ENCODE measurements at places on chromosomes 4 and X.

- DNase-seq = no peak
Measured at GRCh38 chr4:176077561-176077960, 11.9 kb downstream of the WDR17 start.

GRCh38 chrX:124280294-124280902, 52.1 kb upstream of the TEX13D start:
- no peak for DNase-seq

GRCh38 chr4:102428122-102428521, 73.0 kb upstream of the NFKB1 start:
- no peak for DNase-seq

DNA sequence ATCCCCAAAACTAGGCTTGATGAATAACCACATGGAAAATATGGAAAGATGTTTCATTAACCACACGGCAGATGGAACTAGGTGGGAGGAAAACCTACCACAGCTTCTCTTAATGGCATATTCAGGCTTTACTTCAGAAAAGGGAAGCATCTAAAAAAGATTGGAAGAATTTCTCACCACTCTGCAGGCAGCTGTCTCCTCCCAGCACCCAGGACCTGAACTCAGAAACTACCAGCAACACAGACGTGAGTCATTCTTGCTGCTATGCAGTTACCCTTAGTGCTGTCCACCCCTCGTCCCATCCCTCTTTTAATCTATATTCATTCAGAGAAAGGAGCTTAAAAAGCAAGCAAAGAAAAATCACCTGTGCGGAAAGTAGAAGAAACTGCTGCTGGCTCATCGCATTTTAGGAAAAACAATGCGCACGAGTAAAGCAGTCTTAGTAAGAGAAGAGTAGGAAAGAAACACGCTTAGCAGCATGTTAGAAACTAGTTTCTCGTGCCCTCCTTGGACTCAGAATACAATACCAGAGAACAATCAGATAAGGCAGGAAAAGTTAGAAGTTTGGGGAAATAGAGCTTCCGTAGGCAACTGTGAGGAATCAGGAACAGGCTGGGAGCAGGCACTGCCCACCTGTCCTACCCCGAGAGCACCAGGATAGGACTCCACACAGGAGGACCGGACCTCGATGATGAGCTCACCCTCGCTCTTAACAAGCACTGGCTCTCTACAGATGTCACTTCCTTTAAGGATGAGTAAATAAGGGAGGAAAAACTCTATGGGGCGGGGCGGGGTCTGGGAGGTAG, 48.1 kb upstream of the ENPP6 start:
- no peak for DNase-seq

GRCh38 chr4:156884183-156884582, 87.4 kb downstream of the PDGFC start:
- DNase-seq = no peak

DNA sequence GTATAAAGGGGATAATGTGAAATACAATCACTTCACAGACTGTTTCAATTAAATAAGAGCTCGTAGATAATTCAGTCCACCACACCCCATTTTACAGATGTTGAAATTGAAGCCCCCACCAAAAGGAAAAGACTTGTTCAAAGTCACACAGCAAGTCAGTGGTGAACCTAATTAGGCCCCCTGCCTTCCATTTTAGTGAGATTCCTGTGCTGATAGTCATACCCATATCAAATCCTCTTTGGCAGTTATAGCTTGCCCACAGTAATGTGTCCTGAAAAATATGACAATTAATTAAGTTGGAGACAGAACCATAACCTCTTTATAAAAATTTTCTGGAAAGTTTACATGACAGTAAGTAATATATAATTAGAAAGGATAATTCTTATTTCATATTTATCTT, 58.0 kb downstream of the AR start:
- DNase-seq = no peak

GRCh38 chr4:99759346-99759984, 57.2 kb upstream of the DAPP1 start:
- no peak for DNase-seq

DNA sequence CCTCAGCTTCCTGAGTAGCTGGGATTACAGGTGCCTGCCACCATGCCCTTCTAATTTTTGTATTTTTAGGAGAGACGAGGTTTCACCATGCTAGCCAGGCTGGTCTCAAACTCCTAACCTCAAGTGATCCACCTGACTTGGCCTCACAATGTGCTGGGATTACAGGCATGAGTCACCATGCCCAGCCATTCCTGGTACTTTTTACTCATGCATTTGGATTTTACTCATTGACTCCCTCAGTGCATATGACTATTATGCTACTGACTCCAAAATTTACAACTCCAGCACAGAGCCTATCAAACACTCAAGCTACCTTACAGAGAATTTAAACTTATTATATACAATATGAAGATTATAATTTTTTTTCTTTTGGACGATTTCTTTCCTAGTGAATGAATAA, 199.9 kb downstream of the CXXC4 start:
- no peak for DNase-seq

DNA sequence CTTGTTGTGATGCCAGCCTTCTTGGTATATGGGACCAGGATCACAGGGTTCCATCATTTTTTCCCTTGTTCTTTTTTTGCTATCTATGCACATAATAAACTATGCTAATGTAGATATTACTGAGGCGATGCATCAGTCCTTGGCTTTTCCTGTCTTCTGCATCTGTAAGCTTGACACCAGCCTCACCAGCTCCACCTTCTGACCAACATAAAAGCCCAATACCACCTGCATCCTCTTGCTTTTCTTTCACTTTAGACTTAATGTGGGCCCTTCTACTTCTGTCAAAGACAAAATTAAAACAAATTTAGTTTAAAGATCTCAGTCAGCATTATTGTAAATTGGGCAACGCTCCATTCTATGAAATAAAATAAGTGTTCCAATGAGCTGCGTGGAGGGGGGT, 1718.8 kb upstream of the PCDH10 start:
- no peak for DNase-seq

GRCh38 chrX:33138677-33139249, 72.6 kb downstream of the DMD start:
- DNase-seq = no peak

GRCh38 chr4:168667376-168667775, 170.5 kb downstream of the PALLD start:
- DNase-seq = no peak

- peak; percentile 5 for DNase-seq
Measured at GRCh38 chr4:175947117-175947722, 118.4 kb upstream of the WDR17 start.

GRCh38 chr4:8607603-8608481, 15.3 kb downstream of the CPZ start:
- no peak for DNase-seq

DNA sequence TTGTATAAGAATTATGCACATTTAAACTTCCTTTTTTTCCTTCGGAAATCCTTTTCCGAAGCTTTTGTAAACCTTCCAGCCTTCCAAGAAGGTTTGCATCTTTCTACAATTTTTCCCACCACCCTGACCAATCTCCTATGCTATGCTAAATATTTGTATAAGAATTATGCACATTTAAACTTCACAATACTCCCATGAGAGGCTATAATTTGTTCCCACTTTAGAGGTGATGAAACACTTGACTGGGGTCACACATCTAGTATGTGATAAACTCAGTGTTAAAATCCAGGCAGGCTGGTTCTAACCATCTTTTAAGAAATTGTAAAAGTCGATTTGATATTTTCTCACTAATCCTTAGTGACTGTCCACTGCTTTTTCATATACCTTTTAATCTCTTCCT, 22.1 kb downstream of the NUDT6 start:
- DNase-seq = no peak

DNA sequence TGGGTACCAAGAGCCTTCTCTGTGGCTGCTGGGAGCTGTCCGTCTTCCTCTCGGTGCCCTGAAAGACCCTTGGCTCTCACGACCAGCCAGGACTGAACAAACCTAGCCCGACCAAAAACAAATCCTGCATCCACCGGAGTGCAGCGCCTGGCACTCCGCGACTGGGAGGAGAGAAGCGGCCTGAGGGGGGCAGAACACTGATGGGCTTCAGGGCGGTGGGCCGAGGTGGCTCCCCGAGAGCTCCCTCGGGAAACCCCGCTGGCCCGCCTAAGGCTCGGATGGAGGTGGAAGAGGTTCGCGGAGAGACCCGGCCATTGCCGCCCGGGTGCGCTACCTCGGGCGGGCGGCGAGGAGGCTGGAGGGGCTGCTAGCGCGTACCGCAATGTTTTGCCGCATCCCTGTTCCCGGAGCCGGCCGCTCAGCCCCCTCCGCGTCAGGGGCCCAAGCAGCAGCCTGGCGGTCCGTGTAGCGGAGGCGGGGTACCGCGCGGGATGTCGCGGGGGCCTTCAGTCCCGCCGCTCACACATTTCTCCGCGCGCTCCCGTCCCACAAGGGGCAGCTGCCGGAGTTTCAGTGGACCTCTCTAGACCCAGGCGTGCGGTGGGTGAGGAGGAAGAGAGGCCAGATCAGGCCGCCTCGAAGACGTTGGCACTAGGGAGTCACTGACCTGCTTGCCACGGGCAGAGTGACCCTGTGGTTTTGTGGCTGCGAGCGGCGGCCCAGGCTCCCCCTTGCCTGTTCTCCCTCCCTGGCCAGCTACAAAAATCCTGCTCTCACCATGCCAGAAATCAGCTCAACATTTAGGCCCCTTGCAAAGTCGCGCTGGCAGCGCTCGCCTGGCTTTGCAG, 2.2 kb downstream of the SLITRK4 start:
- no peak for DNase-seq

DNA sequence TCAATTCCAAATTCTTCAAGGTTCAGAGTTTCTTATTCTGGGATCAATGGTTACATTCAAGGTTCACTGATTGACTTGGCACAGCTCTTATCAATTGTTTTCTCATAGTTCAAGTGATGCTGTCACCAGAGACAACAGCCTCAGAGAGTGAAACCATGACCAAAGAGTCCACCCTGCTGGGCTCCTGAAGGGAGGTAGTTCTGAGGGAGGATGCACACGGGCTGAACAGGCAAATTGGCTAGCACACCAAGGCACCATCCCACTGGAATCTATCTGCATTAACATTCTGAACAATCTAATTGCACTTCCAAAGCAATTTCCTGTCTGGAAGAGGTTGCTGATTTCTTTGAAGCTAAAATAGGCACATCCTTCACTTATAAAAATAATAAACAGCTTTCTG, 16.6 kb upstream of the GAB1 start:
- no peak for DNase-seq

GRCh38 chrX:20215565-20215964, 51.1 kb downstream of the RPS6KA3 start:
- no peak for DNase-seq

- no peak for DNase-seq
Measured at GRCh38 chr4:1491328-1492141, 85.3 kb upstream of the NKX1-1 start.

GRCh38 chr4:172726001-172726423, 442.6 kb upstream of the GALNT7 start:
- no peak for DNase-seq

GRCh38 chr4:15040916-15041463, 38.7 kb downstream of the CPEB2 start:
- DNase-seq = no peak

GRCh38 chrX:154440623-154441357, 3.2 kb upstream of the FAM50A start:
- DNase-seq = no peak

- DNase-seq = no peak
Measured at GRCh38 chr4:163404580-163404979, 60.9 kb downstream of the NPY5R start.

DNA sequence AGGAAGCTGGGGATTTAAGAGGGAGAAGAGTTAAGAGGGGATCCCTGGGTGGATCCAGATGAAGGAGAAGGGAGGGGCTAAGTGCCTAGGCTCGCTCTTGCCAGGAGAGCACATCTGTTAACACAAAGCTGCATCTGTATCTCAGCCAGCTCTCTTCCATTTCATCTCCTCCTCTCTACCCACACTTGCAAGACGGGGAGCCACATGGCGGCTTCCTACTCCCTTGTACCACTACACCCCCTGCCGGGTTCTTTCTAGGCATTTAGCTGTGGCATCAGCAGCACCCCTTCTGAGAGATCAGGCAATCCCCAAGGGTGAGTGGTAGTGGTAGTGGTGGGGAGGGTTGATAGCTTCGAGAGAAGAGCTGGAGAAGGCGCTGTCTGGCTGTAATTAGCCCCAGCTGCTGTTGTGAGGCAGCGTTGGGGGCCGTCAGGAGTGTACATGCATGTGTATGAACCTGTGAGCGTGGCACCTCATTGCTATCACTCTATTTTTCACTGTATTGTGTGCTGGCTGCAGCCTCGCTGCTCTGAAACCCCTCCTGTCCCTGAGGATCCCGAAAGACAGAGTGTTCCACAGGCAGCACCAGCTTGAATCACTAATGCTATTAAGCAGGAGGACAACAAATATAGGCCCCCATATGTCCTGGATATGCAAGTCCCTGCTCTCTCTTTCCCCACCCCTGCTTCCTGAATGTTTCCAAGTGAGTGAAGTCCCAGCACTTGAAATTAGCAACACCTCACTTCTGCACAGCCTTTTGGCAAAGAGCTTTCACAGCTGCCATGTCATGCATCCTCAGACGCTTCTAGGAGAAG, 73.7 kb downstream of the RTL9 start:
- DNase-seq = no peak

DNA sequence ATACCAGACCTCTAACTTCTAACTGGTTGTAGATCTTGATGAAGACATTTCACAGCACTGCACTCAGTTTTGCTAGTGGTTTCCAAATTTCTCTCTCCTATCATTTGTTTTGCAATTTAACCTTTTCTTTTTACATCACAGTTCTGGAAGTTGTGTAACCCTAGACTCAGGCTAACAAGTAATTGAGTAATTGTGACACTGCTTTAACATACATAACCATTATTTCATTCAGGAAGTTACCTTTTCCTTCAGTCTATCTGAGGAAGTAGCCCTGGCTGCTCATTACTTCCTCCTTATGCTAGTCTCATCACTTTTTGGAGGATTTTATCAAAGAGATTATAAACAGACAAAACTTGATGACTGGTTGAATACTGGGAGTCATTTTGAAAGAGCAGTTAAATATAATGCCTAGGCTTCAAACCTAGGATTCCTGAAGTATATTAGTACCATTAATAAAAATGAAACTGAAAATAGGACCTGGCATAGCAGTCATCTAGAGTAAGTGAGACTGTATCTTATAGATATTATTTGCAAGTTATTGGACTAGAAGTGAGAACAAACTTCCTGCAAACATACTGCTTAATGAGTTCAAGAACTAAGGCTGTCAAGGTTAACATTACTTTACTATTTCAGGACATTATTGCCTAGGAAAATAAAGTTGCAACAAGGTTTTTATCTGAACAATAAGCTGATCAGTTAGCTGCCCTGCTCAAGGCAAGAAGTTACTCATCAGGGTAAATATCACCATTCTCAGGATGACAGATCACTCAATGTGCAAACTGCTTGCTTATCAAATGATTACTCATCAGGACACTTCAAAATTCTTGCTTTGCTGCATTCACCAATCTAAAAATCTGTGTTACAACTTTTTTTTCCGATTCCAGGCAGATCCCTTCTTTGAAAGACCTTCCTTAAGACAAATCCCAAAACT, 25.6 kb upstream of the TEX13C start:
- DNase-seq = no peak

DNA sequence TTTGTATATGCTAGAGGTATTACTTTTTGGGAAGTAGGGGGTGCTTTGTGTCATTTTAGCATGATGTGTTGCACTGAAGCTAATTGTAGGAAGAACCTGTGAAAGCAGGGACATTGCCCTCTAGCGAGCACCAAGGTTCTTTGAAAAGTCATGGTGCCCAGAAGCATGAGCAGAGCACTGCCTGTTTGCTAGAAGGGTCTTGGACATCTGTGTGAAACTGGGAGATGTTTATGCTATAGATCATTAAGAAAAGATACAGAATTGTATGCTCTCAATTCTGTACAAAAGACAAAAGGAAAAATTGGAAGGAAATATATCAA, 14.7 kb downstream of the GRPR start:
- DNase-seq = no peak
